ENCODE measurements at places on chromosomes 4 and X.

- DNase-seq: no peak
Observed at GRCh38 chr4:24643774-24644520, 59.6 kb upstream of the DHX15 start.

- no peak for DNase-seq
Observed at GRCh38 chr4:177487977-177488376, 45.7 kb upstream of the AGA start.

- no peak for DNase-seq
Observed at GRCh38 chr4:107255114-107255513, 219.0 kb upstream of the DKK2 start.

DNA sequence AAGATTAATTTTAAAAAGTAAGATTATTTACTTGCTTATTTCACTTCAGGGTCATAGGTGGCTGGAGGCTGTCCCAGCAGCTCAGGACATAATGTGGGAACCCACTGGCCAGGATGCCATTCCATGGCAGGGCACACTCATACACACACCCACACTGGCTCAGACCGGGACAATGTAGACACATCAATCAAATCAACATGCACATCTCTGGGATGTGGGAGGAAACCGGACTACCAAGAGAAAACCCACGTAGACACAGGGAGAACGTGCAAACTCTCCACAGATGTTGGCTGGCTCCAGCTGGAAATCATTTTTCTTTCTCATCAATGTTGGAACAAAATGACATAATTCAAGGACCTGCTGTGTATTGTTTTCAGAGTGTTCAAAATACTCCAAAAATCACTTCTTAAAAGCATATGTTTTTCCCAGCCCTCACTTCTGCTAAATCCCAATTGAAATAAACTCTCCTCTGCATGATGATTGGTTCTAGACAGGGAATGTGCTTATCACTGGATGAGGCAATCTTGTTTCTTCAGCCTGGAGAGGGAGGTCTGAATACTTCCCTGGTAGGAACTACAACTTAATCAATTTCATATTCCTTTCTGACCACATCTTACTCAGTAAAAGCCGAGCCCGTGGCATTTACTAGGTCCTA lies 18.6 kb upstream of the CPE start:
- DNase-seq: no peak

DNA sequence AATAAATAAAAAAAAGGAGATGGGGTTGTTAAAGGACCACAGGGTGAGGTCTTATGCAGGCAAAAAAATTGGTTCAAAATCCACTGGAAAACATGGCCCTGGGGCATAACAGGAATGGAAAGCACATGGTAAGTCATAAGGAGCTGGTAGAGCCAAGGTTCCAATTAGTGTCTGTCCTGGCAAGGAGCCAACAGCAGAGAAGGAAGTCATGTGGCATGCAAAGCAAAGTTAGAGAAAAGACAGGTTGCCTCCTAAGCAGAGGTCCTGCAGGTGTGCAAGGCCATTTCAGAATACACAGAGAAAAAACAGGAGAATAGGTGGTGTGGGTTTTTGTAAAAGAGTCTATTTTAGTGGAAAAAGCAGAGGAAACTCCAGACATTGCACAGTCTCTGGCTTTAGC lies 1881.7 kb downstream of the ARAP2 start:
- no peak for DNase-seq

GRCh38 chr4:134754301-134755019 lies 552.9 kb upstream of the PABPC4L start:
- DNase-seq: no peak
